ENCODE measurements at places on chromosomes 4 and X. TPM values are rescaled to one million over a fixed set of nuclear protein-coding genes. Genes with fewer than 3 reads are reported as not detected.

- no peak for DNase-seq
These were observed 248.0 kb downstream of the GALNTL6 start for GRCh38 chr4:172061204-172061603.

- DNase-seq = no peak
These were observed 10.0 kb downstream of the ELMOD2 start for GRCh38 chr4:140533951-140534480.

GRCh38 chr4:14449308-14449707 is 553.0 kb upstream of the CPEB2 start:
- no peak for DNase-seq

The CFAP47 gene
- 0.10 TPM for total RNA-seq

- no peak for DNase-seq
These were observed 34.2 kb upstream of the ESX1 start for GRCh38 chrX:104288961-104289360.

GRCh38 chr4:109040441-109040840 is 262.0 kb downstream of the COL25A1 start:
- no peak for DNase-seq

Data from skin of body (tissue), 3 donors.